ENCODE measurements at places on chromosomes 5 and 9. TPM values are rescaled to one million over a fixed set of nuclear protein-coding genes. Genes with fewer than 3 reads are reported as not detected.

HTR4 gene
- total RNA-seq, result not detected

LRRC14B gene
- total RNA-seq, result 0.23 TPM

WNT8A gene
- not detected for total RNA-seq

GRCh38 chr5:6408627-6409446, 30.5 kb upstream of the MED10 start:
- DNase-seq, result no peak
